ENCODE measurements at places on chromosomes 7 and 10.

- DNase-seq: peak; percentile 50
These were observed 16.4 kb downstream of the HOXA1 start for GRCh38 chr7:27079234-27079975.

GRCh38 chr7:46146454-46147255, 225.6 kb upstream of the IGFBP3 start:
- DNase-seq: no peak

GRCh38 chr10:102024799-102025198, 31.2 kb downstream of the ARMH3 start:
- DNase-seq: peak; percentile 88

- DNase-seq: no peak
These were observed 65.9 kb downstream of the GOLGA7B start for GRCh38 chr10:97915346-97916131.
